Heart right ventricle (tissue), 16 donors: ENCODE measurements at places on chromosomes 6 and 20. TPM values are rescaled to one million over a fixed set of nuclear protein-coding genes. Genes with fewer than 3 reads are reported as not detected.

Gene SRSF12
- polyA plus RNA-seq = 0.15 TPM

DNA sequence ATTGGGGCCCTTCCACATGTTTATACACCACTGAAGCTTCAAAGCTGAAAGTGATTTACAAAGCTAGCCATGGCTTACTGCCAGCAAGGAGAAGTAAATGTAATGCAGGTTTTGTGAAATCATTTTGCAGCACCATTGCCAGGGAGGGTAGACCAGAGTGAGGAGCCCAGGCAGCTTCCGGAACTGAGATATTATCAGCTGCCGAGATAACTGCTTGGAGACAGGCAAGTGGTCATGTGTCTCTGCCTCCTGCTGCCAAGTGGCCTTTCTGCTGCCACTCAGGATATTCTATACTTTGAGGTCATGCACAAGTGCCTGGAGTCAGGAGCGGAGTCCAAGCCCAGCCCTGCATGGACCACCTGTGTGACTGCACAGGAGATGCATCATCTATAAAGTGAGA is 160.2 kb downstream of the SYNDIG1 start:
- DNase-seq = no peak

GRCh38 chr20:1489325-1489724 is 1.9 kb downstream of the SIRPB2 start:
- no peak for DNase-seq

DNA sequence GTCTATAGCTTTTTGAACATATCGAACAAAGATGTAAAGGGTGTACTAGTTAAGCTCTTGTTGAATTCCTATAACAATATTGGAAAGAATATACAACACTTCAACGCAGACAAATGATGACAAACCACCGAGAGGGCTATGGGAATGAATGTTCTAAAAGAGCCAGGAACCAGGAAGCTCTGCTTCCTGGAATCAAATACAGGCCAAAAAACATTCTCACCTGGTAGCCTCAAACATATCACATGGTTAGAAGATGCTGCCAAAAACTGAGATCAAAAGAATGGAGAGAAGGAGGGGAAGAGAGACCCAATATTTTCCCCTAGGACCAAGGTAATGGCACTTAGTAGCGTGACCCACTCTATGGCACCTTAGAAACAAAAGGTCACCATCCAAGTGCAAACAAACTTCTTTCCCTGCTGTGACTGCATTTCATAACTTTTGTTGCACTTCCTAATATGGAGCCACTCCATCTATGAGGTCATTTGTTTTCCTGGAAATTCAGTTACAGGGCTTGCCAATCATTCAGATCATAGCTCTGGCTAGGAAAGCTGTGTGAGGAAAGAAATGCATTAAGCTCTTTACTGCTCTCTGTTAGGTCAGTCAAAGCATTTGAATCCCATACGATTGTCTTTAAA is 199.2 kb upstream of the NT5E start:
- DNase-seq = no peak

Gene SPEF1
- polyA plus RNA-seq = 0.29 TPM

- DNase-seq = no peak
Observed at GRCh38 chr6:69914015-69914485, 47.7 kb downstream of the COL19A1 start.

Gene ADGRB3
- 0.77 TPM for polyA plus RNA-seq
